Activated CD4-positive, CD25-positive, alpha-beta regulatory T cell (primary cell): ENCODE measurements at places on chromosomes 11 and 22.

- DNase-seq: no peak
These were observed 14.1 kb upstream of the B3GNT6 start for GRCh38 chr11:77019976-77020595.

- DNase-seq: no peak
These were observed 34.6 kb upstream of the PPP6R3 start for GRCh38 chr11:68425866-68426380.

- DNase-seq: no peak
These were observed 17.3 kb upstream of the RAB30 start for GRCh38 chr11:83088965-83089364.

DNA sequence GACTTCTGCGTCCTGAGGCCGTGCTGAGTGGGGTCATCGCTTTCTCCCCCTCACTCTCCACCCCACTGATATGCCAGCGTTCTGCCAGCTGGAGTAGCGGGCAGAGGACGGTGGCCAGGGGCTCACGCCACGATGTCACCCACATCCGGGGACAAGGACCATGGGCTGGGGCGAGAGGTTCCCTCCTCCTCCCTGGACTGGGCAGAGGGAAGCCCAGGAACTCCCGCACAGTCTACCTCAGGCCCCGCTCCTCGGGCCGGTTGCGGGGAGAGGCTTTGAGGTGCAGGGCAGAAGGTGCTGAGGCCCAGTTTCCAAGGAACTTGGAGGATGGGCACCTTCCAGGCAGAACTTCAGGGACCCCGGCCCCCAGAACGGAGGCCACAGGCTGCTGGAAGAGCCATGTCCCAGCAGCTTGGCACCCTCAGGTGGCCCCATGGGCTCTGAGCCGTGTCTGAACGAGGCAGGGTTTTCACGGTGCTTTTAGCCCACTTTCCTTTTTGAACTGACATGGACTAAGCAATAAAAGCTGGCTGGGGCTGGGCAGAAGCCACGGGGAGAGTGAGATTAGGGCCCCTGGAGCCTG is 25.4 kb downstream of the ADAMTS15 start:
- DNase-seq: no peak

DNA sequence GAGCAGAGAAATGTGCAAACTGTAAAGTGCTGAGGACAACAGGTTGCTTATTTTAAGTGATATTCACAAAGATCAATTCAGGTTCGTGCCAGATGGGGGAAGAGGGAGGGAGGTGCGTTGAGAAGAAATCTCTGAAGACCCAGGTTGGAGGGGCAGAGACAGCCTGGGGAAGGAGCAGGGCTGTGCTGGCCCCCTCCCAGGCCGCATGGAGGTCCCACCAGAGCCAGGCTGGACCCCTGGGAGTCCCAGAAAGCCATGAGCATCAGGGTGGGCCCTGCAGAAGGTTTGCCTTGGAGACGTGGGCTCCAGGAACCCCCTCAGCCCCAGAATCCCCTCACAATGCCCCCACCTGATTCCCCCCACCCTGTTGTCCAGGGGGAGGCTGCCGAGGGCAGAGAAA is 47.4 kb downstream of the IGLL1 start:
- no peak for DNase-seq

GRCh38 chr11:103901656-103902055 is 134.8 kb upstream of the DDI1 start:
- no peak for DNase-seq

GRCh38 chr11:63490551-63491239 is at the start of gene PLAAT5:
Gene PLAAT5, minus strand, starts transcription at chr11:63491167. Its CDS starts 133 bp downstream, at chr11:63491034.
- no peak for DNase-seq

DNA sequence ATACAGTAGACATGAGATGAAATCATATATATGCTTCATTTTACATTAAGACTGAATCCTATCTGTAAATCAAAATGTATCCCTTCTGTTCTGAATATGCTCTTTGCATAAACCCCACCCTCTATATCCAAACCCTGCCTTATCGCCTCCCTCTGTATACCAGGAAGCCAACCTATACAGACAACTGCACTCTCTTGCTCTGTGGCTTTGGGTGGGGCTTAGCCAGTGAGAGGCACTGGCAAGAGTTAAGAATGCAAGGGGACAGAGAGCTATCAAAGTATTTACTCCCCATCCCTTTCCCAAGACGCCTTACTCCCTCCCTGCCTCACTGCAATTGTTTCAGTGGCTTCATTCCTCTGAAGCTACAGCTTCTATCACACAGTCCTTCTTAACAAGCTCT is 309.8 kb downstream of the TTC28 start:
- no peak for DNase-seq

DNA sequence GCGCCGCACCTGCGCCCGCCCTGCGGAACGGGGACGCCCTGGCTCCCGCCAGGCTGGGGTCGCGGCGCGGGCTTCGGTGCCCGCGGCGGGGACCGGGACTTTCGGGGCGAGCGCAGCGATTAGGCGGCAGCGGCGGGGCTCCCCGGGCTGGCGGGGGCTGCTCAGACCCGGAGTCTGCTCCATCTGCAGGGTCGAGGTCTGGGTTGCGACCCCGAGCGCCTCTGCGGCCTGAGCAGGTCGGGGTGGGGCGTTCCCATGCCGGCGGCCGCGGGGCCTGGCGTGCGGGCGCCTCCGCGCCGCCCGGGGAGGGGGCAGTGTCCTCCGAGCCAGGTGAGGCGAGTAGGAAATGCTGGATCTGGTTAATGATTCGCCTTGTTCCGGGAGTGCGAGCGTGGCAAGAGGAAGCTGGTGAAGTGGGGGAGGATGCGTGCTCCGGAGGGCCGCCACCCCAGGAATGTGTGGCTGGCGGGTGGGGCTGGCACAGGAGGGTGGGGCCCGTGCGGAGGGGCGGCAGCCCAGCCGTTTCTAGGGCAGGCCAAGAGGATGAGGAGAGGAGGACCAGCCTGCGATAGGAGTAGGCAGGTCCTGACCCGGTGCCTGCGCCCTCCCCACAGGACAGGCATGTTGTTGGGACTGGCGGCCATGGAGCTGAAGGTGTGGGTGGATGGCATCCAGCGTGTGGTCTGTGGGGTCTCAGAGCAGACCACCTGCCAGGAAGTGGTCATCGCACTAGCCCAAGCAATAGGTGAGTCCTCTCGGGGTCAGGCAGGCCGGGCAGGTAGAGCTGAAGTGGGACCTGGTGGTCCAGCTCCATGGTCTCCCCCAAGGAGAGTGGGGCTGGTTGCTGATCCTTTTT is 606 bp downstream of the RASSF7 start:
- DNase-seq: no peak

GRCh38 chr11:2932850-2933251 is 3.6 kb upstream of the PHLDA2 start:
- DNase-seq: no peak

- DNase-seq: no peak
These were observed 60.5 kb downstream of the CEP164 start for GRCh38 chr11:117387992-117388755.

GRCh38 chr22:46484156-46484860 is 53.1 kb downstream of the CELSR1 start:
- DNase-seq: no peak

GRCh38 chr11:66032957-66033735 is 6.9 kb upstream of the CATSPER1 start:
- no peak for DNase-seq

GRCh38 chr22:32413719-32414118 is 1.7 kb upstream of the RTCB start:
- no peak for DNase-seq

GRCh38 chr11:1081601-1082311 is 7.1 kb downstream of the MUC2 start:
- DNase-seq: no peak

GRCh38 chr11:3984896-3985295 is 109.7 kb upstream of the RRM1 start:
- no peak for DNase-seq

DNA sequence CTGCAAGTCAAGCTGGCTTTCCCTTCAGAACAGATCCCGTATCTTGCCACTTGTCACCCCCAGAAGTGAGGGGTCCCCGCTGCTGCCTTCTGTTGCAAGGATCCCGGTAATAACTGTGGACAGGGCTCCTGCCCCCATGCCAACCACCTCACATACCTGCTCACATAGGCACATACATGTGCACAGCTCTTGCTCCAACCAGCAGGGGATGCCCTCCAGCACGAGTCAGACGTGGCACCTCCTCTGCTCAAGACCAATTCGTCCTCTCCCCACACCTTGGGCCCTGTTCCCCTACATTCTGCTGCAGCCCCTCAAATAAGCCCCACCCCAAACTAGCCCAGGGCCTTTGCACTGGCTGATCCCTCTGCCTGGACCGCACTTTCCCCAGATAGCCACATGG is 163.3 kb downstream of the CRYBB2 start:
- DNase-seq: no peak

DNA sequence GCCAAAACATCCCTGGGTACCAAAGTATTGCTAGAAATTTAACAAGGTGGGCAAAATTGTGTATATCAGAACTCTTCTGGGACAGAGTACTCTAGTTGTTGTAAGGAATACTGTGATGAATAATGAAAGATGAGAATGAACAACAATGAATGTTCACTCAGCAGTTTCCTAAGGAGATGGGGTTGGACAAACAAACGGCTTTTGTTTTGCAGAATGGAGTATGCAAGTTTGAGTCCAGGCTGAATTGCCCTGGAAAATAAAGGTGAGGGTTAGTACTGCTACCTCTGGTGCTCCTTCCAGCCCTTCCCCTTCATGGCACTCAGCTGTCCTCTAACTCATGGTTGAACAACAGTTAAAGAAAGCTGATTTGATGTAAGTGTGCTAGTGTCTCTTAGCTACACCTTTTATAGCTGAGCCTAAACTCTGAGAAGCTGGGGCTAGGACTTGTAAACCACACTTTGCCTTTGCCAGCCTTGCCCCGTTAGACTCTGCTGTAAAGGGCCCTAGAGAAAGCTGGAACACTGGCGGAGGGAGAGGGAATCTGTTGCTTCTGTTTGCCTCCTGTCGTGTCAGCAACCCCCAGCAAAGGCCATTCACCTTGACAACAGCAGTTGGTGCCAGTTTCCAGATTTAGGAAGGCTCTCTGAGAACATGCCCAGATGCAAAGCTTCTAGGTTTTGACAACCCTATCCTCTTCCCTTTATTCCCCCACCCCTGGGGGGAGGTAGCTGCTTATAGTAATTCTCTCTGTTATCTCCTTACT is 41.2 kb upstream of the POLD3 start:
- no peak for DNase-seq

GRCh38 chr11:65104628-65105027 is 7.0 kb upstream of the TM7SF2 start:
- no peak for DNase-seq

DNA sequence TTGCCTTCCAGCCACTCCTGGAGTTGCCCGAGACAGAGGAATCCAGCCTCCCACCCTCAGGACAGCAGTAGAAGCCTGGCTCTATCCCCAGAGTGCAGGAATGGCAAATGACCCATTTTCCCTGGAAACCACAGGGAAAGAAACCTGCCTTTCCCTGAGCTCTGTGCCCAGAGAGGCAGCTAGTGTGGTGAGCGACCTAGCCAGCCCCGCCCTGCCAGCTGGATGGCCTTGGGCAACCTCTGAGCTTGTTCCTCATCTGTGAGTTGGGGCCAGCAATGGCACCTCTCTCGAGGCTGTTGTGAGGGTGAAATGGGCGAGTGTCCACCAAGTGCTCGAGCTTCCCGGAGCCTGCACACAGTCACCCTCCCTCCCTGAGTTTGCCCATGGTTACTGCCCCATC is 3.7 kb downstream of the OMP start:
- no peak for DNase-seq

DNA sequence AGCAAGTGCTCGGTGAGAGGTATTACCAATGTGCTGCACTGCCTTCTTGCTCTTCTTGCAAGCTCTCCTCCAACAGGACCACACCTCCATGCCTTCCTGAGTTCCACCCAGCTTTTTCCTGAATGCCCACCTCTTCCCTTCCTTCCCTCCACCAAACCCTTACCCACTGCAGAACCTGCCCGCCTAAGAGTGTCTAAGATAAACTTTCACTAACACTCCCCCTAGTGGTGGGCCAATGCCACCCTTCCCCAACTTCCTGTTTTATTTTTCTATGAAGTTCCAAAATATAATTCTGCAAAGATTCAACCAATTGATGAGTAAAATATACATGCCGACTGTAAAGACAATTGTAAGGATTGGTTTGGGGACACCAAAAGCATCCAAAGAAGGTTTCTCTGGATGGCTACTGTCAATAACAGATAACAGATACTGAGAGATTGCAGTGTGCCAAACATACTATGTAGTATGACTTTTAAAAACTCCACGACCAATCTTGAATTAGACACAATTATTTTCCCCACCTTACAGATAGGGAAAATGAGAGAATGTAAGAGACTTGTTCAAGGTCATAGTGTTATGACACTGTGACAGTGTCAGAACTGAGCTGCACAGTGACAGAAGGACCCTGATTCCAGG is 38.6 kb upstream of the BMAL1 start:
- DNase-seq: peak; percentile 26

DNA sequence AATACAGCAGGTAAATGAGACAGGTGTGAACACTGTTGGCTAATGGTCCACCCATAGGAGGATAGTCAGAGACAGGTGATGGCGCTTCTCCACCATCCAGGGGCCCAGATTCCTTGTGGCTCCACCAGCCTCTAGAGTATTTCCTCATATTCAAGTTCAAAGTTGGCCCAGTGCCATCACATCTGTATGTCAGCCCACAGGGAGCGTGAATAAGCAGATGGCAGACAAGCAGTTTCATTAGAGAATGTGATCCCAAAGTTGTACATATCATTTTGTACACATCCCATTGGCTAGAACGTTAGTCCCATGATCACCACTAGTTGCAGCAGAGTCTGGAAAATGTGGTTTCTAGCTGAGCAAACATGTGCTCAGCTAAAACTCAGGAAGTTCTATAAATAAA is 11.0 kb upstream of the CWF19L2 start:
- DNase-seq: no peak

GRCh38 chr11:67409261-67409666 is 5.4 kb downstream of the TBC1D10C start:
- DNase-seq: peak; percentile 68

DNA sequence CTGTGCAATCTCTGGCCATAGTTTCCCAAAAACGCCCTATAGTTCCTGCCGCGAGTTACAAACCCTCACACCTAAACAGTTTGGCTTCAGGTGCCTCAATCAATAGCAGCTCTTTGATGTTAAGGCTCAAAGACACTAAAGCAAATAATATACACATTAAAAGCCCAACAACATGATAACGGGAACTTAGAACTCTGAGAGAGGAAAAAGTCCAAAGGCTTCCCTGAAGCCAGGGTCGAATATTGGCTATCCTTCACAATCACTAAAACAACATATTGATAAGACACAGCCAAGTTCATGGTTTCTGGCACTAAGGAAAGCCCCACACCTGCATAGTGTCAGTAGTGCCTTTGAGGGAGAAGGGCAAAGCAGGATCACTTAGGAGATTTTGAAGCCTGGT is 54.9 kb downstream of the NTM start:
- no peak for DNase-seq

GRCh38 chr22:35746248-35746647 is 28.6 kb downstream of the APOL5 start:
- DNase-seq: no peak
